ENCODE measurements at places on chromosomes 4 and X.

- DNase-seq = no peak
These were observed 87.4 kb upstream of the CITED1 start for GRCh38 chrX:72392816-72393800.

GRCh38 chrX:136780241-136780640 lies 491 bp downstream of the ARHGEF6 start:
- no peak for DNase-seq

DNA sequence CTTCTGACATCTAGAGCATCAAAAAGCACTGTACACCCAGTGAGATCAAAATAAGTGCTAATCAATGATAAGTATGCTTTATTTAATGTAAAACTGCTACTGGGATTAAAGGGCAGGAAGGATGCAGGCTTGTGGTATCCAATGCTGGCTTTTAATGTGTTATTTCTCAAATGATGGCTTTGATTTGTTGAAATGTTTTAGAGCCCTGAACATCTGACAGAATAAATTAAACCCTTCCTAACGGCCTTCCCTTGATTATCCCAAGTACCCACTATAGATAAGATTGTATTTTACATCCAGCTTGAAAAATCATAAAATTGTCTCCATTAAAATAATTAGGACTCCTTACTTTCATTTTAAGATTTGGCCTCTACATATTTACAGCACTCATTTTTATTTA lies 382.9 kb downstream of the HNRNPD start:
- no peak for DNase-seq

- no peak for DNase-seq
These were observed 64.4 kb downstream of the CXCL13 start for GRCh38 chr4:77669946-77670590.

- no peak for DNase-seq
These were observed 17.7 kb downstream of the ARAP2 start for GRCh38 chr4:36226430-36227227.

DNA sequence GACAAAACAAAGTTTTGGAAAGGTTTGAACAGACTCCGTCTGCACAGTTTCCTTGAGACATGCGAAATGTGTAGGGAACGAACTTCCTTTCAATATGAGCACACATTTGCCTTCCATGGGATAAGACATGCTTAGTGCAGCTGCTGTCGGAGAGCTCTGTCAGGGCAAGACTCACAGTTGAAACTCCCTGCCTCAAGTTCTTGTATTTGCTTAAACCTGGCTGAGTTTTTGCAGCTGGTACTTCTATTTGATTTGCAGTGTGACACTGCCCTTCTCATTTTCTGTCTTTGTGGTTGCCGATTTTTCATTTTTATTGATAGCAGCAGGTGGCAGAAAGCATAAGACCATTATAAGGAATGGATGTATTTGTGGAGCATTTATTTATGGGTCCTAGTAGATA lies 18.2 kb upstream of the RHOH start:
- DNase-seq = no peak

DNA sequence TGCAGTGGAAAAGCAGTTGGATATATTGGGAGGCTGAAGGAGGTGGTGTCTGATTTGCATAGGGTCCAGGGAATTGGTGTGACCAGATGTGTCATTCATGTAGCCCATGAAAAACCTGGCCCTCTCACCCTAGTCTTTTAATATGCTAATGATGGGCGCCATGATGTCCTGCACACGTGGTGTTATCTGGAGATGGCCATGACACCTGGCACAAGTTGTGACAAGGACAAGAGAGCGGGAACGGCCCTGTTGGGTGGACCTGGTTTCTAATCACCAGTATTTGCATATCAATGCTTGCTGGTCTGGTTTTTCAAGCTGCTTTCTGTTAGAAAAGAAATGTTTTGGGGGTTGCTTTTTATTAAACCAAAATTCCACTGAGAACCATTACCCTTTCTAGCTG lies 87.4 kb downstream of the ZXDA start:
- no peak for DNase-seq

All from fibroblast of skin of left biceps (primary cell).